ENCODE measurements at places on chromosomes 6 and 20.
A peak's percentile ranks its signal among the peaks of the same experiment; 100 is the strongest.

GRCh38 chr6:141641406-141641805 is 491.3 kb upstream of the GJE1 start:
- no peak for DNase-seq

DNA sequence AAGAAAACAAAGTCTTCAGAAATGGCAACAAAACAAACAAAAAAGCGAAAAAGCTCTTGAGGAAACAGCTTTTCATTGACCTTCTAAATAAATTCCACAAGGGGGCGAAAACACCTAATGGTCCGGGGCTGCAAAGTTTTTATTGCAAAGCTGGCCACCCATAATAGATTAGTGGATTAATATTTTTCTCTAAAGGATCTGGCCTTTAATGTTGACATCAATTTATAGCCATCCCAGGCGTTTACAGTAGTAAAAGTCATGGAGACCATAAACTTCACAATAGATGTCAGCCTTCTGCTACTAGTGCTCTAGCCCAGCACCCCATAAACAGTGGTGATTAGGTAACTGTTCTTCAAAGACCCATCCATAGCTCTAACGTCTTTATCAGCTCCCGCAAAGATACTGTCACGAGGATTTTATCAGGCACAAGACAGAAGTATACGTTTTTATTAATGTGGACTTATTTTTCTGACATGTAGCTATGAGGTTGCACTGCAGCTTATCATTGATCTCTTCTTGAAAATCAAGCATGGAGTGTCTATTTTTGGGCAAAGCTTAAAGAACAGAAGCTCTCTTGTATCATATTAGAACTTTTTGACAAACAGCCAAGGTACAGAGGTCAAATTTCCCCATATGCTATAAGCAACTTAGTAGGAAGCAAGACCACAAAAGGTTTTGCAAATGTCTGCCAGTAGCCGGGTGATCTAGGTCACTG is 4.7 kb downstream of the CITED2 start:
- no peak for DNase-seq

DNA sequence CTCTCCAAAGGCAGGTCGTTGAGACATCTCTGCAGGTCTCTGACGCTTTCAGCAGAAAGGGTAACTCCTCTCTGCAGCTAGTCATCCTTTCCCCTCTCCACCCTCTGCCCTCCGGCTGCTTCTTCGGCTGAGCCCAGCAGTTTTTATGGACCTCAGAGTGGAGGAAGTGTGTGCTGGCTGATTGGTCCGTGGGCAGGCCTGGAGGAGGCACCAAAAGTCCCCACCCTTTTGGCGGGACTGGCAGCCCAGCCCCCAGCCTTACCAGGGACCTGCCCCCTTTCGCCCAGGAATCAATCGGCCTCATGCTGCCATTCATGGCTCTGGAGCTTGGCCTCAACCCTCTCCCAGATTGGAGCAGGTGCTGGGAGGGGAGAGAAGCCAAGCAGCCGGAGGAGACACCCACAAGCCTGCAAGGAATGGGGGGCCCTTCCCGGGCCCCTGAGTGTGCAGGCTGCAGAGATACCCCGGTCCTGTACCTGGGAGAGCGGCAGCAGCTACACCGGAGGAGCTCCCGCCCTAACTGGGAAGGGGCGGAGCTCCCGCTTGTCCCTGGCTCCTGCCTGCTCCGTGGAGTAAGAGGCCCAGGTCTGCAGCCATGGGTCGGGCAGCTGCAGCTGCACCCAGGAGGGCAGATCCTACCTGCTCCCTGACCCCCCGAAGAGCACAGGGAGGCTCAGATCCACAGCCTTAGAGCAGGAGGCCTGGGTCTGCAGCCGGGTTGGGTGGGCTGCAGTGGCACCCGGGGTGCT is 170.3 kb upstream of the SOX4 start:
- DNase-seq, result no peak

GRCh38 chr6:105880030-105880492 is 206.1 kb upstream of the PRDM1 start:
- no peak for DNase-seq

- DNase-seq, result no peak
These were observed 369 bp downstream of the SLC4A11 start for GRCh38 chr20:3238616-3239025.

DNA sequence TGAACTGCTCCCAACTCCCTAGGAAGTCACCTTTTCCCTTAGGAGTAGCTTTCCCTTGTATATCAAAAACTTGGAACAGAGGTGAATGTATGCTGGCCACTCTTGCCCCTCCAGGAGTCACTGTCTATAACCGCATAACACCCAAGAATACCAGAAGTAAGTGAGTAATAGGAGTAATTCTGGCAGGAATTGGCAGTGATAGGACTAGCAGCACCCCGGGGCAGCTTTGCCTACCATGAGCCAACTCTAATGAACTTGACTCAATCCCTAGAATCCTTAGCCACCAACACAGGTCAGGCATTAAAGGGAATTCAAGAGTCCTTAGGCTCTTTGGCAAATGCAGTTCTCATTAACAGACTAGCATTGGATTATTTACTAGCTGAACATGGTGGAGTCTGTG is 28.8 kb upstream of the CD164 start:
- no peak for DNase-seq

GRCh38 chr20:14453259-14453658 is 115.8 kb upstream of the FLRT3 start:
- DNase-seq, result no peak

DNA sequence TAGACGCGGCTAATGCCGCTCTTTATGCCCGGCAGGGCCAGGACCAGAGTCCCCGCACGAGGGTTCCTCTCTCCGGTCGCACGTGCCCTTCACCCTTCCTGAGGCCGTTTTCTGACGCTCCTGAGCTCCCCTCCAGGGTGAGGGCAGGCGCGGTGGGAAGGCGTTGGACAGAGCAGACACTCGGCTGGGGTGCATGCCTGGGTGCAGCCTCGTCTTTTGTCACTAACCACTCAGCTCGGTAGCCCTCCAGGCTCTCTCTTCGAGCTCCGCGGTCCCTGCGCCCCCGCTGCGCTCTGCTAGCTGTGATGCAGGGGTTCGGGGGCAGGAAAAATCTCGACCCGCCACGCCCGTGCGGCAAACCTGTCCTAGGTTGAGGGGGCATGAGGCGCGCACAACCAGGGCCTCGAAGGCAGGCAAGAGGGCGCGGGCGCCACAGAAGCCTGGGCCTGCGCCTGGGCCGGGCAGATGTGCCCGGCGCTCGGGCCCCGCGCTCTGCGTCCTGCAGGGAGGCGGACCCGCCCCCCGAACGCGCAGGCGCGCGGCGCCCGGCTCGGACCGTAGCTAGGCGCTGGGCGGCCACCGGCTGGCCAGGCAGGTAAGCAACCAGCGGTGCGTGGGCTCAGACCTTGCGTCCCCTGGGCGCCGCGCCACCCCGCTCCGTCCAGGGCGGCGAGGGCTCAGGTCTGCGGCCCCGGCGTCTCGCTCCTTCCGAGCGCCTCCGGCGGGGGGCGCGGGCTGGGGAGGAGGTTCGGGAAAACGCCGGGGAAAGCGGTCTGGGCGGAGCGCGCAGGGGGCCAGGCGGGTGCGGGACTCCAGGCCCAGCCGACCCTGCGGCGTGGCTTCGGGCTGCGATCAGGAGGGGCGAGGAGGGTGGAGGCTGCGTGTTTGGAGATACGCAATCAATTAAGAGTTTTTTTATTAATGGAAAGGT is at the start of gene L3MBTL1:
Gene L3MBTL1, plus strand, starts transcription at position 548 of the 931 bp plus-strand sequence. CDS start 5,807 bp downstream, outside the sequence.
- DNase-seq, result peak; percentile 12

DNA sequence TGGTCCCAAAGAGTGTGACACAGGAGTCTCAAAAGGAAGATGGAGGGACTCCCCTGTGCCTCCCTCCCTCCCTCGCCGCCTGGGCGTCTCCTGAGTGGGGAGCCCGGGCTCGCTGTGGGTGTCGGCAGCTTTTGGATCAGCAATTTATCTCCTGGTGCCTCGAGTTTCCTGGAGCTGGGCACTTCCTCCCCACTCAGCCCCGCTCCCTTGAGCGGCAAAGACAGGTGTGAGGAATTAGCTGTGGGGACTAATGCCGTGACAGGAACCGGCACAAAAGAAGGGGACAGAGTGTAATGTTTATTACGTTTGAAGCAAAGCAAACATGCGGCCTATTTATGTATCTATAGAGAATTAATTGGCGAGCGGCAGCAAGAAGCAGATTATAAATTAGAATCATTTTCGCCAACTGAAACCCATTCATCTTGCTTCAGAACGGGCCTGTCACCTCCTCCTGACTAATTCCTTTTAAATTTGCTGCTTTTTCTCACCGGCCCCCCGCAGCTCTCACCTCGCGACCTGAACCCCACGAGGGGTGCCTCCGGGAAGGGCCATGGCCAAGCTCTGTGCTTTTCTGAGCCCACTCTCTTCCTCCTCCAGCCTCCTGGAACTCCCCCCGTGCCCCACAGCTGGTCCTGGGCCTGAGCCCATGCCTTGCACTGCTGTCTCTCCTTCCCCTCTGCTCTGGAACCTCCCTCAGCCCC is 8.8 kb upstream of the CDH22 start:
- no peak for DNase-seq

- DNase-seq, result no peak
These were observed 988 bp downstream of the UBE2V1 start for GRCh38 chr20:50111829-50112495.

DNA sequence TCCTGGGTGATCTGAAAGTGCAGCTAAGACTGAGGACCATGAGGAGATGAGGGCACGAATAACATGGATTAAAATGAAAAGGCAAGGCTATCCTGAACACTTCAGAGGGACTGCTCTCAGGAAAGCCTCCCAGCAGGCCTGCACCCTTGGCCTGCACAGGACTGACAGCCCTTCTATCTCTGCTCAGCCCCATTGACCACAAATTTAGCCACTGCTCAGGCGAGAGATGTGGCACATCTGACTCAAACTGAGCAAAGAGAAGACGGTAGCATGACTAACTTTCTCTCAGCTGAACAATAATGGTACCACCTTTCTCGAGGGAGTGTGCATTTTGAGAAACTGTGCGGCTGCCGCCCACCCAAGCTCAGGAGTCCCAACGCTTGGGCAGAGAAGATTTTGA is 257.5 kb downstream of the ADGB start:
- no peak for DNase-seq

DNA sequence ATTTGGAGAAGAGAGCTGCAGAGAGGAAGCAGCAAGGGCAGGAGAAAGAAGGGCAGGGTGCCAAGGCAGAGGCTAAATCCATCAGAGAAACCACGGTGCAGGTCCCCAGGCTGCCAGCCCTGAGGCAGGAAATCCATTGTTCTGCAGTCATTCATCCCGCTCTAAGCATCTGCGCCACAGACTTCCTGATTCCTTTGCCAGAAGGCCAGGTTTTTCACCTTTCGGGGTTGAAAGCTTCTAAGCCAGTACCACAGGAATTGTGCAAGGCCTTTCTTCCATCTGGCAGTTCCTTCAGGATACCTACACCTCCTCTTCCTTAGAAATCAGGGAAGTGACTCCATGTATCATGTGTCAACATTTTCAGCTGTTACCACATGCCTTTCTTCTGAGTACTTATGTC is 45.6 kb downstream of the ADGRF5 start:
- no peak for DNase-seq

GRCh38 chr6:37459981-37460800 is 27.2 kb downstream of the CMTR1 start:
- no peak for DNase-seq

GRCh38 chr20:51118216-51118615 is 95.3 kb upstream of the KCNG1 start:
- DNase-seq, result no peak

DNA sequence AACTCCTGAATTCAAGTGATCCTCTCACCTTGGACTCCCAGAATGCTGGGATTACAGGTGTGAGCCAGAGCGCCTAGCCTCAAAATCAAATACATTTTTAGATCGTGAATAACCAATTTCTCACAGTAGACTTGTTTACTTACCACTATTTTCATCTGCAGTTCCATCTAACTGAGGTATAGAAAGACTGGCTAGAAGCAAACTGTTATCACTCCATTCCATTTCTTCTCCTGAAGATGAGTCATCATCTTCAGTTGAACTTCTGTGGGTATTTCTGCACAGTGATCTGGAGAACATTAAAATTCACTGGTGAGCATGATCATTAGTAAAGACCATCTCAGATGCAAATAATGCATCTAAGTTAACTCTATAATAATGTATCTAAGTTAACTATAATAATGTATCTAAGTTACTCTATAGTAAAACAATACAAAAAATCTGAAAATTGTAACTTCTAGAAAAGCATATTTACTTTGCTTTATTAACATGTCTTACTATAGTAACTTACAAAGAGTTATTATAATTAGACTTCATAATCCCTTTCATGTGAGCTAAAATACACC is 105.4 kb downstream of the REV3L start:
- DNase-seq, result no peak

GRCh38 chr20:21175433-21175832 is 49.6 kb downstream of the KIZ start:
- no peak for DNase-seq

DNA sequence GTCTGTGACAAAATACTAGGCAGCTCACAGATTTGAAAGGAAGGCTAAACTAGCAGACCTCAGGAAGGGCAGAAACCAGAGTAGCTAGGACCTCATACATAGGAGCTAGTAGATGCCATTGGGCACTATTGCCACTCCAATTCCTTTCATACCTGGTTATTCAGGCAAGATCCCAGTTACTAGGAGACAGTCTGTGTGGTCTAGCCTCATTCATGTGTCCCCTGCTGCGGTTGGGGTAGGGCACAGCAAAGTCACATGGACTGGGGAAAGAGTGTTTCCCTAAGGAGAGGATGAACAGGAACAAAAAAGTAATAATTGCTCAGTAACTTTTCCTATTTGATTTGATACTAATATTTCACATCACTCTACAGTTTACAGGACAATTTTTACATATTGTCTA is 204.6 kb upstream of the HEY2 start:
- DNase-seq, result no peak

GRCh38 chr6:166712286-166713228 is 85.5 kb upstream of the RPS6KA2 start:
- DNase-seq, result no peak

DNA sequence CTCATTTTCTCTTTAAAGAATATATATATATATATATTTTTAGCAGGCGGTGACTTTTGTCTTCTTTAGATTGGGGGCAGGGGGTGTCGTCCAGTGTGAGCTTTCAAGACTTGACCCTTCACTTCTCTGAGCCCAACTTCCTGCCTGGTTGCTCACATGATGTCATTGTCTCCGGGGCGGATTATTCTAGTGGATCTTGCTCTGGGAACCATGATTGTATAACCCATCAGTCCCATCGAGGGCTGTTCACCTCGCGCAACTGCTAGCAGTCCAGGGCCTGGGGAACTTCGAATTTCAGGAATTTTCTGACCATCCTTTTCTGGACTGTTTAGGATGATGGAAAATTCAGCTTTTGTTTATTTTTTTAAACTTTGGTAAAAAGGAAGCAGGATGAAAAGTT is 1.0 kb downstream of the IGF2R start:
- peak; percentile 20 for DNase-seq
